SHP77 treated with DMSO at 0.1 percent for 48 hours (cell line): ENCODE measurements at places on chromosomes 7 and 10.

DNA sequence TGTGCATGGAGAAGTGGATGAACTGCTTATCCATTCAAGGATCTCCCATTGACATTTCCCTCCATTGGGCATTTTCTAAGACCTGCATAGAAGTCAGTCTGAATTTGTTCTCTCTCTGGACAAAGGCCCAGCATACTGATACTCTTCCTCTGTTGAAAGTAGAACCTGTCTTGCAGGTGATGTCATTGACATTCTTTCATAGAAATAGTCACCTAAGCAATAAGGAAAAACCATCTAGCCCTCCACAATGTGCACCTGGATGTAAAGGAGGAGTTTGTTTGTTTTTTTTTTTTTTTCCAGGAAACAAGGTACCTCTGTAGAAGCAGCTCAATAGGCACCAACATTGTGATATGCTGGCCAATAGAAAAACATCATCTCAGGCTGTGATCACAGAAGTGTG, 150.4 kb downstream of the DPY19L1 start:
- no peak for DNase-seq

DNA sequence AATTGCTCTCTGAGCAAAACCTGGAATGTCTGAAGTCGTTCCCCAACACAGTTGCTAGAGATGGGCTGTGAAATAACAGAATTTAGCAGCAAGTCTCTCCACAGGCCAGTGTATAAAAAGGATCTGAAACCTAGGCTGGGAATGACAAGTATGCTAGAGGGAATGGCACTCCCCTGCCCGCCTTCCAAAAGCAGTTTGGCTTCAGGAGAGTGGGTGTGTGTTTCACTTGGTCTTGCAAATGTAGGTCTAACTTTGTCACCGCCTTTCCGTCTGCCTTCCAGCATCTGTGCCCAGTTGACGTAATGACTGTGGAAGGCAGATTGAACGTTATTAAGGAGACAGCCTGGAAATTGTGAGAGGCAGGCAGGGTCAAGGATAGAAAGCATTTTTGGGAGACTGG, 18.0 kb upstream of the MTURN start:
- no peak for DNase-seq

- DNase-seq, result no peak
Measured at GRCh38 chr10:31678139-31678536, 250.5 kb downstream of the ARHGAP12 start.

DNA sequence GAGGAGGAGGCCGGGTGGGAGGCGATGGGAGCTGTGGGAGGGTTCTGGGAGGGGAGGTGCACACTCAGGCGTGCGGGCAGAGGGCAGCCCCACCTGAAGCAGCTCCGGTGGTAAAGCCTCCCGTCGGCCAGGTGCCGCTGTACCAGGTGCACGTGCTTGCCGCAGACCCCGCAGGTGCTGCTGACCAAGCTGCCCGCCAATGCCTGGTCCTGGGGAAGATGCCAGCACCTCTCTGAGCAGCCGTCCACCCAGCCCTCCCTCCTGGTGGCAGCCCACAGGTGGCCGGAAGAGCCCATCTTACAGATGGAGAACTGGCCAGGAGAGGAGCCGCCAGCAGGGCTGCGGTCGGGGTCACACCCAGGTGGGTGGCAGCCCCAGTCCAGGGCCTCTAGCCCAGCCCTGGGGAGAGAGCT, 12.6 kb downstream of the MICALL2 start:
- peak; percentile 12 for DNase-seq

GRCh38 chr7:18046601-18047000, 19.0 kb upstream of the PRPS1L1 start:
- no peak for DNase-seq

DNA sequence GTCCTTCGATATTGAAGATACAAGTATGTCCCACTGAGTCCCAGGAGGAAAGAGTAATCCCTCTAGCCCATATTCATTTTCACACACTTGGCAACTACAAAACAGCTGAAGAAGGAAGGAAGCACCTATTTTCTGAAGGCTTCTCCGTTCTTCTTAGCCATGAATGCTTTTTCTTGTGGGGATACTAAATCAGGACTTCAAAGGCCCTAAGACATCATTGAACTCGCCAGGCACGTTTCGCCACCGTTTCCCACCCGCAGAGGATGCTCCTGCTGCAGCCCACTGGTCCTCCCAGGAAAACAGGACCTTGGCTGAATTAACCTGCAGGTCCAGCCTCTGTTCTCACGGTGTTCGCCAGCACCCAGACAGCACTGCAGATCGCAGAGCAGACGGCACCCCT, 561.5 kb downstream of the DNAJB6 start:
- no peak for DNase-seq

DNA sequence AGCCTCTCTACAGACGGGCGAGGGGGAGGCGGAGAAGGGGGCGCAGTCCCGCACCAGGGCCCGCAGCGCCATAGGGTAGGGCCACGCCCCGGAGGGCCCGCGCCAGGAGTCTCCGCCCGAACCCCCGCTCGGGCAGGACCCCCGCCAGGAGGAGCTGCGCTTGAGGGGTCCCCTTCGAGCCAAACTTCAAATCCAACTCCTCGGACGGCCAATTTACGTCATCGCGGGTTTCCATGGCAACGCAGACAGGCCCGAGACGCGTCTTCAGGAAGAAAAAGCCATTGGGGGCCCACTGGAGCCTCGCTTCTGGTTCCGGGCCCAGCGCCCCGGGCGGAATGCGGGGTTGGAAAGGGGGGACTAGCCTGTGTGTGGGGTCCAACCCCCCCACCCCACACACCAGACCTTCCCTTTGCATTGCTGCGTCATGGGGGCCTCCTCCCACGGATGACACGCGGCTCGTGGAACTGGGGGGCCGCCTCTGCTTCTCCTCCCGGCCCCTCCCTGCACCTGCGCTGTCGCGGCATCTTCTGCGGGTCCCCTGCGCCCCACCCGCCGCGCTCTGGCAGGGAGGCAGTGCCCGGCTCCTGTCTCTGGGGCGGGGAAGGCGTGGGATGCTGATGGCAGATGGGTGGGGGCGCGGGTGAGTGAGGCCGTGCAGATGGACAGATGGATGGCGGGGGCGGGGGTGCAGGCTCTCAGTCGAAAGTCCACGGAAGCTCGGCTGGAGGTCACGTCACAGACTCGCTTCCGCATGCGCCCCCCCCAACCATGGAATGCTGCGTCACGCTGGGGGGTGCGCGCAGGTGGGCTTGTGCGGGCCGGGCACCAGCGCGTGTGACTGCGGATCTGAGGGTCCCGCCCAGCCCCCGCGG, 1.2 kb downstream of the CALY start:
- DNase-seq, result no peak

DNA sequence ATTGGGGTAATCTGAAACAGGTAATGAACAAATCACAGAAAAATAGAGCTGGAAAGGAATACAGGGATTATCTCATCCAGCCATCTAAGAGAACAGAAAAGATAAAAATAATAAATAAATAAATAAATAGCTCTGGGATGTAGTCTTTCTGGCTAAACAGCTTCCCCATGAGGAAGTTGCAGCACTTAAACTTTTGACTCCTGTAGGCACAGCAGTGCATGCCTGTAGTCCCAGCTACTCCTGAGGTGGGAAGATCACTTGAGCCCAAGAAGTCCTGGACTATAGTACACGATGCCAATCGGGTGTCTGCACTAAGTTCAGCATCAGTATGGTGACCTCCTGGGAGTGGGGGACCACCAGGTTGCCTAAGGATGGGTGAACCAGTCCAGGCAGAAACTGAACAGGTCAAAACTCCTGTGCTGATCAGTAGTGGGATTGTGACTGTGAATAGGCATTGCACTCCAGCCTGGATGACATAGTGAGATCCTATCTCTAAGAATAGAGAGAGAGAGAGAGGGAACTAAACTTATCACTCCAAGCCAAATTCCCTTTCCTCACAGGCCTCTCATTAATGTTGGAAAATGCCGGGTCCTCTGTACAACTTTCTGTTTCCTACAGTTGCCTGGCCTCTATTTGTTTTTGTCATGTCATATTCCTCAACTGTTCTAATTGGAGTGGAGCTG, 61.7 kb upstream of the CDK13 start:
- no peak for DNase-seq

- DNase-seq, result no peak
Measured at GRCh38 chr7:141281311-141281710, 207.4 kb downstream of the TMEM178B start.

- DNase-seq, result no peak
Measured at GRCh38 chr10:110421512-110422138, 76.1 kb upstream of the DUSP5 start.

DNA sequence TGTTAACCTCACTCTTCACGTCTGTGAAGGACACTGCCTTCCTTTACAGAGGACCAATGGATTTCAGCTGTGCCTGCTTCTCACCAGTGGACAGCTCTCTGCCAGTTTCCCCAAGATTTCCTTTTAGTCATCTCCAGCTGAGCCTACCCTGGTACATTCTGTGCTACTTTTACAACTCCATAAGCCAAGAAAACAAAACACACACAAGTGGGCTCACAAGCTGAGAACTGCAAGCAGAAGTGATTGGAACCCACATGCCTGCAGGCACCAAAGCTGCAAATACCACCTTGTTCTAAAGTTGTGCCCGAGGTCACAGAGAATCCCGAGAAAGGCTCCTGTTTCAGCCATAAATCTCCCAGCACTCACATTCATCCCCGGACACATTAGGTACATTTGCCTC, 636.8 kb downstream of the PHTF2 start:
- DNase-seq, result no peak

- DNase-seq, result peak; percentile 35
Measured at GRCh38 chr10:30002426-30003266, 56.7 kb downstream of the JCAD start.

DNA sequence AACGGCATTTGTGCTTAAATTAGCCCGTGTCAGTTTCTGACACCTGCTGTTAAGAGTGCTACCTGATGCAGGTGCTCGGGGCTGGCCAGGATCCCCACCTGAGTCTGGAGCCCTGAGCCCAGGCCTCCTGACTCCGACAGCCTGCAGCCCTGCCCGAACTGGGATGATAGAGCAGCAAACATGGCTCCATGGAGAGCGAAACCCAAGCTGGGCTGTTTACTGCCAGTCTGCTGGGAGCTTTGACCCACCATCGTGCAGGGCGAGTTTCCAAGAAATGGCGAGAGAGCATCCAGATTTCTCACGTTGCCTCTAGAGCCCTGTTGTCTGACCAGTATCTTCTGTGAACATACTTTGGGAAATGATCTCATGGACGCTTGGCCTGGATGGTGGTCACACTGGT, 66.2 kb downstream of the MGMT start:
- DNase-seq, result no peak

DNA sequence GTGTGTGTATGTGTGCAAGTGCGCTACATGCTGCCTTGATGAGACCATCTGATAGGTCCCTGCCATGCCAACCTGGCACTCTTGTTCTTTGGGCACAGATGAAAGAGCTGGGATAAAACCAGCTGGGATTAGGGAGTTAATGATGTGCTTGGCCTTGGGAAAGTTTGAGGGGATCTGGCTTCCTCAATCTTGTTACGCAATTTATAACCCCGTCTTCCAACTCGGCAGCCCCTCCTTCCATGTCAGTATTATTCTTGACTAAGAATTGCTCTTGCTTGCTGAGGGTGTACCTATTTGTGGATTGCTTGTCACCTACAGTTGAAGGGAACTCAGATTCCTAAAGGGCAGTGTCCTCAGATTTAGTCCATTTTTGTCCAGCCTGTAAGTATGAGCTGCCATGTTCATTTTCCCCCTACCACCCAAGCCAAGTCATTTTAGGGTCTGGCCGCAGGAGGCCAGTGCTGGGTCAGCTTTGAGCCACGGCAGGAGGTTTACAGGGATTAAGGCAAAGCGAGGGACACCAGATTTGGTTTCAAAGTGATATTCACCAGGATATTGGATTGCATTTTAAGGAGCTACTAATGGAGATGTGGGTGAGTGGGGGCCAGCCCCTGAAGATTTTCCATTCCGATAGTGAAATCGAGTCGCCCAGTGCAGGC, 34.1 kb upstream of the KCNMA1 start:
- DNase-seq, result no peak

- no peak for DNase-seq
Measured at GRCh38 chr10:111944331-111944730, 239.2 kb downstream of the GPAM start.

GRCh38 chr10:91785830-91786229, 12.4 kb upstream of the TNKS2 start:
- no peak for DNase-seq

- DNase-seq, result no peak
Measured at GRCh38 chr10:64726466-64726865, 1205.3 kb downstream of the REEP3 start.

DNA sequence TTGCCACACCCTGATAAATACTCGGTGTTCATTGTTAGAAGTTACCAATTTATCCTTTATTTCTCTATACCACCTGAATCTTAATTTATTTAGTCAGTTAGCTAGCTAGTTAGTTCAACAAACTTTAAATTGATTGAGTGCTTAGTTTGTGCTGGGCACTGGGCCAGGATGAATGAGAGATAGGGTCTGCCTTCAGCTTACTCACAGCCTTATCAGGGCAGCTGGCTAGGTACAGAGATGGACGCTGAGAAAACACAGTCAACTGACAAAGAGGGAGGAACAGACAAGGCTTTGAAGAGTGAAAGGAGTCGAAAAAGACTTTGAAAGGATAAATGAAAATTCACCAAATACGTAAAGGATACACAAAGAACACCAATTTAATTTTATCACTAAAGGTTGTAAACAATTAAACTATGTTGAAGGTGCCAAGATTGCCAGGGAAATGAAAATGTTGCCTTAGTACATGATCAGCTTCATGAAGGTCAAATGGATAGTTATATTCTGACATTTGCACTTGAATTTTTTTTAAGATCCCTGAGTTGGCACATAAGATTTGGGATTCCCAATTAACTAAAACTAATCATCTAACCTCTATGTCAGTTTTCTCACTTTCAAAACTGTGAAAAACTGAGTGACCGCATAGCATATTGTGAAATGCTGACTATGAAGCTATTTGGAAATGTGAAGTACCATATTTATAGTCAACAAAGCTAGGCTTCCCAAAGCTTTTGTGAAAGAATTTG, 2.1 kb downstream of the CAV2 start:
- DNase-seq, result no peak
